Body of pancreas (tissue), 4 donors: ENCODE measurements at places on chromosomes 7 and 10. TPM values are rescaled to one million over a fixed set of nuclear protein-coding genes. Genes with fewer than 3 reads are reported as not detected.
A peak's percentile ranks its signal among the peaks of the same experiment; 100 is the strongest.

DNA sequence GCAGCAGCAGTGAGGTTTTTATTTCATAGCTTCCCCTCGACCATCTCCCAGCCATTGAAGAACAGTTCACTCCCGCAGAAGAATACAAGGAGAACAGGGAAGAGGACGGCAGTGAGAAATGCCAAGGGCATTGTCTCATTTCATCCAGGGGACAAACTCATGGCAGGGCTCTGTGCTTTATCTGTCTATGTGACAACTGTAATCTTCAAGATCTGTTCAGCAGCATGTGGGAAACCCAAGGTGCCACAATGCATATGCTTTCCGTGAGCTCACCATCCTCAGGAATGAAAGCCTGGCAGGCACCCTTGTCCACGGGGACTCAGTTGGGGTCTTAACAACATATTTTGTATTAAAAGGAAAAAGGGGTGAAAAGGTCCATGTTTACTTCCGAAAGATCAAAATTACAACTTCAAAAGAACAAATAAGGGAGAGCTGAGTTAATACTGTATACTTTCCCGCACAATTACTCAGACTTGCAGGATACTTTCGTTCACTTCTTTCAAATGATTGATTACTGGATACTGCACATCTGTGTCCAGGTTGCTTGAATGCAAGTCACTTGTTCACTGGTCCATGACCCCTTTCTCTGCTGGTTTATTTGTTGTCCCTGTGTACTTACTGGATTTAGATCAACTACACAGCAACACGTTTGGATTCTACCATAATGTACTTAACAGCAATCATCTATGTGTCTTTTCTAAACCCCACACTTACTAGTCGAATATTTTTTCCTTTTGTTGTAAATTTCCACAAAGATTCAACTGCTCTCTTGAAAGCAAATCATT, 90.1 kb upstream of the ATP6V0A4 start:
- no peaks in the 10 kb centered on the region for H3K27me3 ChIP-seq
- H3K4me1 ChIP-seq: peaks cover 10% of the 10 kb centered on the region
- H3K27ac ChIP-seq: no peak overlapping the region
- no peaks in the 10 kb centered on the region for H3K36me3 ChIP-seq
- no peak overlapping the region for H3K4me3 ChIP-seq
- DNase-seq: no peak

GRCh38 chr10:119207713-119208552, 562 bp downstream of the GRK5 start:
- peaks cover 19% of the 10 kb centered on the region for H3K4me1 ChIP-seq
- H3K27ac ChIP-seq: peak overlapping the region; percentile 96
- H3K27me3 ChIP-seq: no peaks in the 10 kb centered on the region
- H3K4me3 ChIP-seq: peak overlapping the region; percentile 15
- no peaks in the 10 kb centered on the region for H3K36me3 ChIP-seq

- no peak overlapping the region for H3K4me3 ChIP-seq
- H3K4me1 ChIP-seq: no peaks in the 10 kb centered on the region
- H3K27me3 ChIP-seq: no peaks in the 10 kb centered on the region
- H3K36me3 ChIP-seq: no peaks in the 10 kb centered on the region
- no peak for DNase-seq
Observed at GRCh38 chr10:127492607-127493250, 56.4 kb upstream of the NPS start.

- H3K4me3 ChIP-seq: no peak overlapping the region
- no peaks in the 10 kb centered on the region for H3K27me3 ChIP-seq
- DNase-seq: peak; percentile 39
- no peak overlapping the region for H3K27ac ChIP-seq
- H3K36me3 ChIP-seq: no peaks in the 10 kb centered on the region
- H3K4me1 ChIP-seq: no peaks in the 10 kb centered on the region
Observed at GRCh38 chr7:139618482-139619366, 95.2 kb downstream of the CLEC2L start.

GRCh38 chr10:131737543-131738395, 163.0 kb upstream of the PPP2R2D start:
- H3K27me3 ChIP-seq: no peaks in the 10 kb centered on the region
- H3K27ac ChIP-seq: no peak overlapping the region
- no peak for DNase-seq
- no peaks in the 10 kb centered on the region for H3K4me1 ChIP-seq
- H3K4me3 ChIP-seq: no peak overlapping the region
- H3K36me3 ChIP-seq: no peaks in the 10 kb centered on the region

DNA sequence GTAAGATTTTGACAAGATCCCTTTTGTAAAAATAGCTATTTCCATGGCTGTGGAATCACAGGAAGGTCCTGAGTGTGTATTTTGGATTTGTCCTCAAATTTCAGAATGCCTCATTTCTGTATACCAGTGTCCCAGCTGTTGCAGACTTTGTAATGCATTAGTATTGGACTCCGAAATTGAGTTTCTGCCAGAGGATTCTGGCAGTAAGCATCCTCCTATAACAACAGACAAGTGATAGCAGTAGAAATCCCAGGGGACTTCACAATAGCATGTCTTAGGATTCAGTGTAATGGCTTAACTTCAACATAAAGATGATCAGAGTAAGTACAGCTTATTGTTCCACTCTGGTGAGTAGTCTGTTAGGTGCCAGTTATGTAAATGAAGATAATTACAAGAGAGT, 104.6 kb downstream of the FOXP2 start:
- H3K4me3 ChIP-seq: no peak overlapping the region
- no peak overlapping the region for H3K27ac ChIP-seq
- H3K4me1 ChIP-seq: no peaks in the 10 kb centered on the region

- no peaks in the 10 kb centered on the region for H3K36me3 ChIP-seq
- no peak overlapping the region for H3K27ac ChIP-seq
- DNase-seq: no peak
Observed at GRCh38 chr10:36640626-36641025, 484.8 kb upstream of the ANKRD30A start.

GRCh38 chr10:113854761-113855588, 514 bp downstream of the NHLRC2 start:
- peaks cover 61% of the 10 kb centered on the region for H3K4me1 ChIP-seq
- peak overlapping the region; percentile 98 for H3K27ac ChIP-seq
- no peaks in the 10 kb centered on the region for H3K36me3 ChIP-seq
- H3K4me3 ChIP-seq: peak overlapping the region; percentile 90
- no peaks in the 10 kb centered on the region for H3K27me3 ChIP-seq
- DNase-seq: peak; percentile 67

- no peaks in the 10 kb centered on the region for H3K27me3 ChIP-seq
- DNase-seq: no peak
- no peaks in the 10 kb centered on the region for H3K4me1 ChIP-seq
- H3K27ac ChIP-seq: no peak overlapping the region
- H3K36me3 ChIP-seq: no peaks in the 10 kb centered on the region
Observed at GRCh38 chr7:70637726-70638125, 494.2 kb upstream of the GALNT17 start.

DNA sequence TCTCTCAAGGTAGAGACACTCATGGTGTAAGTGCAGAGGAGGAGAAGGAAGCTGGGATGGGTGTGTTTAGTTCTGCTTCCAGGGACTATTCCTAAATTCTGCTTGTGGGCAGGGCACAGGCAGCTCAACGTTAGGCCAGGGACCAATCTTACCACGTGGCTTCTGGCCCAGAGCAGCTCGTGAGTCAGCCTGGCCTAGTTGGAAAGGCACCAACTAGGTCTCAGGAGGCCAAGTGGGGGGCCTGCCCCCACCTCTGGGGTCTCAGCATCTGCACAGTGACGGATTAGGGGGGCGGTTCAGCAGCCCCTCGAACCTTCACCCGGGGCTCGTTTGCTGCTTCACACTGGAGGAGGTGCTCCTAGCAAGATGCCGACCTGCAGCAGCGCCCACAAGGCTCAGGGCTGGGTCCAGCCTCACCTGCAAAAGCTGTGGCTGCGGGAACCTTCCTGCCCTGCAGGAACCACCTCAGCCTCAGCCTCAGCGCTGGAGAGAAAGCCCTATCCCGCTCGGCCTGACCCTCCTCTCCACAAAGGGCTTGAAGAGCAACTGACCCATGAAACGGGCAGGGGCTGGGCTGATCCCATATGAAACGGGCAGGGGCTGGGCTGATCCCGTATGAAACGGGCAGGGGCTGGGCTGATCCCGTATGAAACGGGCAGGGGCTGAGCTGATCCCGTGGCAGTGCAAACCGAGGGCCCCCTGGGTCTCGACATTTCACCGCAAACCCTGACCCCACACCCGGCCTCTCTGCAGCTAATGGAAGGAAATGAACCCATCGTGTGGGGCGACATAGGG, 447.4 kb downstream of the DNAJB6 start:
- H3K4me3 ChIP-seq: no peak overlapping the region
- H3K27ac ChIP-seq: no peak overlapping the region
- no peak for DNase-seq
- H3K36me3 ChIP-seq: no peaks in the 10 kb centered on the region

- H3K4me1 ChIP-seq: no peaks in the 10 kb centered on the region
- H3K27ac ChIP-seq: peak overlapping the region; percentile 37
- no peaks in the 10 kb centered on the region for H3K36me3 ChIP-seq
- H3K4me3 ChIP-seq: no peak overlapping the region
- H3K27me3 ChIP-seq: no peaks in the 10 kb centered on the region
Observed at GRCh38 chr10:17025444-17026295, 103.9 kb downstream of the CUBN start.

DNA sequence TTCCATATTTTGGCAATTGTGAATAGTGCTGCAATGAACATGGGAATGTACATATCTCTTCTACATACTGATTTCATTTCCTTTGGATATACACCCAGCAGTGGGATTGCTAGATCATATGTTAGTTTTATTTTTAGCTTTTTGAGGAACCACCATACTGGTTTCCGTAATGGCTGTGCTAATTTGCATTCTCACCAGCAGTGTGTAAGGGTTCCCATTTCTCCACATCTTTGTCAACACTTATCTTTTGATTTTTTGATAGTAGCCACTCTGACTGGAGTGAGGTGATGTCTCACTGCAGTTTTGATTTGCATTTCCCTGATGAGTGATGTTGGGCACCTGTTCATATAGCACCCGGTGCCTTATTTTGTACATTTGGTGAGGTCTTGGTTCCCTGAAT, 519.6 kb downstream of the REEP3 start:
- DNase-seq: no peak
- H3K27me3 ChIP-seq: no peaks in the 10 kb centered on the region
- no peak overlapping the region for H3K27ac ChIP-seq

DNA sequence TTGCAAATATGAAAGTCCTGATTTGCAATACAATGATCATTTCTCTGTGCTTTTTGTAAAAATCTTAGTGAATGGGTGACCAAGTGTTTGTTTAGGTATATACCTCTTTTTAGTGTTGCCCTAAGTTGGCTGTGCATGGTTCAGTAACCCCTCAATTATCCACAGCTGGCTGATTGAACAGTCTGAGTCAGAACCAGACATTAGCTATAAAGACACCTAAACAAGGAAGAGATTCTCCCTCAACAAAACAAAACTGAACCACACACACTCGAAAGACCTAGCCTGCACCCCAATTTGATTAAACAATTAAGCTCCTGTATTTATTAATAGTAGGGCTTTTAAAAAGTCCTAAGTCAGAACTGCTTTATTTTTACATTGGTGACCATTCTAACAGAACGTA, 2.8 kb downstream of the RSBN1L start:
- H3K36me3 ChIP-seq: no peaks in the 10 kb centered on the region
- no peak overlapping the region for H3K4me3 ChIP-seq
- DNase-seq: no peak
- H3K4me1 ChIP-seq: peaks cover 57% of the 10 kb centered on the region
- H3K27me3 ChIP-seq: no peaks in the 10 kb centered on the region

GRCh38 chr7:46744957-46745706, 824.1 kb upstream of the IGFBP3 start:
- no peak overlapping the region for H3K4me3 ChIP-seq
- no peaks in the 10 kb centered on the region for H3K27me3 ChIP-seq
- H3K36me3 ChIP-seq: no peaks in the 10 kb centered on the region
- DNase-seq: no peak
- no peak overlapping the region for H3K27ac ChIP-seq

- no peaks in the 10 kb centered on the region for H3K27me3 ChIP-seq
- peaks cover 84% of the 10 kb centered on the region for H3K4me1 ChIP-seq
- peak; percentile 42 for DNase-seq
- H3K36me3 ChIP-seq: no peaks in the 10 kb centered on the region
- no peak overlapping the region for H3K4me3 ChIP-seq
Observed at GRCh38 chr7:130383187-130383980, 3.1 kb downstream of the CPA1 start.

DNA sequence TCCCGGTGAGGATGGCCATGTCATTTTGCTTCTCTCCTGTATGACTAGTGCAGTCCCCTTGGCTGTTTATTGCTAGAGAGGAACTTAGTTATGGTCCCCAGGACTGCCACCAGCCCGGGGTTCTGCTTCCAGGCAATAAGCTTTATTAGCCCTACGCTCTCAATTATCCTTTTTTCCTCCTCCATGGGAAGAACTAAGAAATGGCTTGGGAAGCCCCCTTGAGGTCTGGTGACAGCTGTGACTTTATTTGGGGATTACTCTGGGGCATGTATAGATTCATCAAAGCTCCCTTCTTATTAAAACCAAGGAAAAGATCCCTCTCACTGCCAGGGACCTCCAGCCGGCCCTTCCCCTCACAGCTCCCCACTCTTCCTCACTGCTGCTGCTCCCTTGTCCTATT, 155.2 kb upstream of the INSYN2A start:
- no peaks in the 10 kb centered on the region for H3K36me3 ChIP-seq
- H3K4me1 ChIP-seq: no peaks in the 10 kb centered on the region

GRCh38 chr10:77618117-77618516, 19.5 kb downstream of the KCNMA1 start:
- no peak for DNase-seq
- no peaks in the 10 kb centered on the region for H3K4me1 ChIP-seq
- no peaks in the 10 kb centered on the region for H3K27me3 ChIP-seq

GRCh38 chr7:148611692-148612091, 21.1 kb downstream of the C7orf33 start:
- H3K27ac ChIP-seq: no peak overlapping the region
- no peaks in the 10 kb centered on the region for H3K4me1 ChIP-seq
- DNase-seq: no peak
- no peaks in the 10 kb centered on the region for H3K27me3 ChIP-seq
- H3K4me3 ChIP-seq: no peak overlapping the region

DNA sequence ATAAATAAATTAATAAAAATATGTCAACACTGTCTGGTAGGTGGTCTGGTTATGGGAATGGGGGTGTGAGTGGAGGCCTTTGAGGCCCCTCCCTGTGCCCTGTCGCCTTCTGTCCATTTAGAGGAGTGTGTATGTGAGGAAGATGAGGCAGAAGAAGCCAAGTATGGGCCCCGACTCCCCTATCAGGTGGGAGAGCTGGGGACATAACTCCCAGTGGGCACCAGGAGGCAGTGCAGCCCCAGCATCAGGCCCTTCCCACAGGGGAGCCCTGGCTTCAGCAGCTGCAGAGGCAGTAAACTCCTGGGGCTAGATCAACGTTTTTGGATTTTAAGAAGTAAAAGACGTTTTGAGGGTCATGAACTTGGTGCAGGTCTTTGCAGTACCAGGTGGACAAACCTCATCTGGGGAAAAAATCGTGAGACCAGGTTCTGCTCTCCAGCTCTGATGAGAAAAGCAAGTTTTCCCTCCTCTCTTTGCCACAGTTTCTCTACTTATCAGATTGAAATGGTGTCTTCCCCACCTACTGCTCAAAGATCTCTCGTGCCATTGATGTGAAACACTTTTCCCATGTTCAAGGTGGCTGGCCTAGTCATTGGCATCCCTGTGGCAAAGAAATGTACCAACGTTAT, 167.8 kb upstream of the EEPD1 start:
- H3K36me3 ChIP-seq: no peaks in the 10 kb centered on the region
- no peak overlapping the region for H3K27ac ChIP-seq
- no peak overlapping the region for H3K4me3 ChIP-seq
- H3K27me3 ChIP-seq: no peaks in the 10 kb centered on the region
- H3K4me1 ChIP-seq: peaks cover 30% of the 10 kb centered on the region

- no peak overlapping the region for H3K4me3 ChIP-seq
- no peaks in the 10 kb centered on the region for H3K27me3 ChIP-seq
- no peak overlapping the region for H3K27ac ChIP-seq
- no peaks in the 10 kb centered on the region for H3K36me3 ChIP-seq
- no peaks in the 10 kb centered on the region for H3K4me1 ChIP-seq
Observed at GRCh38 chr7:33998476-33998875, 93.1 kb downstream of the BMPER start.

The LEP gene
- total RNA-seq: 72.8 TPM

The HECW1 gene
- total RNA-seq: under 0.01 TPM

The PHYHIPL gene
- total RNA-seq: 4.9 TPM

The CSTF2T gene
- 11.5 TPM for total RNA-seq

The PRSS2 gene
- total RNA-seq: 74,693 TPM

The ZNF853 gene
- total RNA-seq: 3.6 TPM
